ENCODE measurements at places on chromosomes 1 and 21.

GRCh38 chr1:44519035-44519676 is 114.1 kb downstream of the RNF220 start:
- DNase-seq = no peak

GRCh38 chr1:53108646-53109580 is 33.5 kb downstream of the SLC1A7 start:
- peak; percentile 78 for DNase-seq

- no peak for DNase-seq
Observed at GRCh38 chr1:160821627-160822026, 25.7 kb downstream of the LY9 start.

- peak; percentile 97 for DNase-seq
Observed at GRCh38 chr21:41777951-41778815, 11.3 kb upstream of the RIPK4 start.

GRCh38 chr1:226405411-226405988 is 2.4 kb downstream of the PARP1 start:
- no peak for DNase-seq

GRCh38 chr1:61277121-61277690 is 194.8 kb downstream of the NFIA start:
- peak; percentile 6 for DNase-seq

Data from GM23248 (cell line).